ENCODE measurements at places on chromosomes 11 and 22.

- DNase-seq = no peak
Measured at GRCh38 chr22:17087498-17088131, 2.8 kb downstream of the IL17RA start.

- no peak for DNase-seq
Measured at GRCh38 chr11:128553662-128554362, 33.5 kb downstream of the ETS1 start.

DNA sequence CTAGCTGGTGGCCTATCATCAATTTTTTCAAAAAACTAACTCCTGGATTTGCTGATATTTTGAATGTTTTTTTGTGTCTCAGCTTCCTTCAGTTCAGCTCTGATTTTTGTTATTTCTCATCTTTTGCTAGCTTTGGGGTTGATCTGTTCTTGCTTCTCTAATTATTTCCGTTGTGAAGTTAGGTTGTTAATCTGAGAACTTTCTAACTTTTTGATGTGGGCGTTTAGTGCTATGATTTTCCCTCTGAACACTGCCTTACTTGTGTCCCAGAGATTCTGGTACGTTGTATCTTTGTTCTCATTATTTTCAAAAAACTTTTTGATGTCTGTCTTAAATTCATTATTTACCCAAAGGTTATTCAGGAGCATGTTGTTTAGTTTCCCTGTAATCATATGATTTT lies 19.1 kb downstream of the NARS2 start:
- no peak for DNase-seq

- no peak for DNase-seq
Measured at GRCh38 chr11:76626266-76626665, 44.3 kb downstream of the LRRC32 start.

DNA sequence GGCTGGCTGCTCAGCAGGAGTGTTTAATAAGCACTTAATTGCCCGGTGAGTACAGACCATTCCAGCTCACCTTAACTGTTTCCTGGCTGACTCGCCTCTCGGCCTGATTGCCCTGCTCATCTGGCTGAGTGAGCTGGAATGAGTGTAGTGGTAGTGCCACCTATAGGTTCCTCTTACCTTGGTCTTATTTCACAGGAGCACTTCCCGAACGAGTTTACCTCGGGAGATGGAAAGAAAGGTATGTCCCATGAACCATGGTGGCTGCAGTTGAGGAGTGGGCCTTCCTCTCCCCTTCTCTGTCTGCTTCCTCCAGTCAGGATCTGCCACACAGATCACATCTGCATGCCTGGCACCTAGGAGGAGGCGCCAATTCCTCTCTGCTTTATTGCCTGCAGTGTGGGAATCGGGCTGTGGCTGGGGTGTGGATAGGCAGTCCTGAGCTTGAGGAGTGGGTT lies 26.7 kb downstream of the UPB1 start:
- DNase-seq = no peak

DNA sequence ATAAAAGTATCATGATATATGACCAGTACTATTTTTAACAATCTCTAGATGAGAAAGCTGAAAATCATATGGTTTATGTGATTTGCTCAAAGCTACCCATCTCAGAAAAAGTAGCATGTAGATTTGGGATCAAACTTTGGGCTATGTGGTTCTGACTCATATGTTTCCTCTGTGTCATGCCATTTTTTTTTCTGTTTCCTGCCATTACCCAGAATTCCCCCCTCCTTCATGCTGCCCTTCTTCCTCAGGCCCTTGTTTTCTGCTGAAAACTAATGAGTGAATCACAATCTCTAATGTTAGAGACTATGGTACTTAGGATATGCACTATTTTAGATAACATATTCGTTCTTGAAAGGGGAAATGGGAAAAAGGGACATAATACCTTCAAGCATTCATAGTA lies 80.7 kb downstream of the JRKL start:
- no peak for DNase-seq

- no peak for DNase-seq
Measured at GRCh38 chr11:75430714-75431532, 2.1 kb downstream of the KLHL35 start.

DNA sequence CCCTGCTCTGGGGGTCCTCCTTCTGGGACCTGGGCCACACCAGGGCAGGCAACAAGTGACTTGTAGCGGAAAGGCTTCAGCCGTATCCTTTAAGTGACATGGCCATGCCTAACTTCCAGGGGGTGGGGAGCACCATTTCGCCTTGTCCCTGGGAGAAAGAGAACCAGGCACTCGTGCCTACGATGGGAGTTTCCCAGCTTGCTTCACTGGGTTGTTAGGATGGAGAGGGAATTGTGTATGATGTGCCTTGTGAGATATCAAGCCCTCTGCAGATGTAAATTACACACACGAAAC lies 151.4 kb downstream of the CACNA1I start:
- no peak for DNase-seq

Measured in SK-N-MC (cell line).